ENCODE measurements at places on chromosomes 6 and 20. TPM values are rescaled to one million over a fixed set of nuclear protein-coding genes. Genes with fewer than 3 reads are reported as not detected.

The DSTN gene
- 300 TPM for total RNA-seq

The GSTA1 gene
- total RNA-seq: not detected

The TRIM40 gene
- total RNA-seq: not detected

DNA sequence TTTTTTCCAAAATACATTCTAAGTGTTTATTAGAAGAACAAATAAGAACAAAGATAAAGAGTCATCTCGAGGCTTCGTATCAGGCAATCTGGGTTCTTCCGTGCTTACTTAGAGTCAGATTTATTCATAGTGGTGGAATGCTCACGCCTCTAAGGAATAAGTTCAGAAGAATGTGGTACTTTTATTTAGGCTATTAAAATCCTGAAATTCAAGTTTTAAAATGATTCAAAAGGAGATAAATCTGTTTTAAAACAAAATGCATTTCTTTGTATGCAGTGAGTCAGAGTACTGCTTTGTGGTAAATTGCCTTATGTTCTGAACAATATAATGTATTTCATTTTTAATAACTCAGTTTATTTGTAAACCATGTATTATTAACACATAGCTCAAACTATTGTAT, 89.1 kb downstream of the FUT9 start:
- DNase-seq: no peak

- DNase-seq: no peak
These were observed 149.4 kb upstream of the BMP2 start for GRCh38 chr20:6618051-6618450.

The POU3F2 gene
- not detected for total RNA-seq

The VWA7 gene
- total RNA-seq: 0.25 TPM

DNA sequence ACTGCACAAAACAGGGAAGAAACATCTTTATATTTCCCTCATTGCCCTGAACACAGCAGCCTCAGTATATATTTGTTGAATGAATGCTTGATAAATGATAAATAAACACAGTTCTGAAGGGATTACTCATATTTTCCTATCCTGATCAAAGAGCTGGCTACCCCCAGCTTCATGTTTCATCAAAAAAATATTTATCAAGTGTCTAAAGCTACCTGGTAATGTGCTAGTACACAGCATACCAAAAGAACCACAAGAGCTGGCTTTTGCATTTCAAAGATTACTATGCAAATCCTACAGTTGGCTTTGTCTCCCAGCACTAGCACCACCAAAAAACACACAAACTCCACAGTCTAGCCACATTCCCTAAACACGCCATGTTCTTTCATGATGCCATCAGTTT, 130.0 kb downstream of the BTBD9 start:
- DNase-seq: no peak

- DNase-seq: no peak
These were observed 64.8 kb upstream of the POU3F2 start for GRCh38 chr6:98769546-98769945.

DNA sequence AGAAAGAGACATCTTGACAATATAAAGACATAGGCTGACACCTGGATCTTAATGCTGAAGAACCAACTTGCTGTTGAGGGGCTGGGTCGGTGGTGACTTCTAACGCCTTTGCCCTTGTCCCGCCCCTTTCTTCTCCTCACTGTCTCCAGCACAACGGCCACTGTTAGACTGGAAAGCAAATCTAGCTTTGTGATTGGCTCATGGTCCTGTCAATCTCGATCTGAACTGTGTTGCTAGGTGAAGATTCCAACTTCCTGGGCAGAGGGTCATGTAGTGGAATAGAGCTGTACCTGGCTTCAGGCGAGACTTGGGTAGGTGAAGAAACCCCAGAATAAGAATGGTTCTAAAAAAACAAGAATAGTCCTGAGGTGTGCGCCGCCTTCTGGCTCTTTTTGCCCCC, at the start of gene PGK2:
Gene PGK2 (minus strand): TSS at position 110 of the 400 bp plus-strand sequence. CDS start 98 bp downstream, at position 12.
- no peak for DNase-seq

DNA sequence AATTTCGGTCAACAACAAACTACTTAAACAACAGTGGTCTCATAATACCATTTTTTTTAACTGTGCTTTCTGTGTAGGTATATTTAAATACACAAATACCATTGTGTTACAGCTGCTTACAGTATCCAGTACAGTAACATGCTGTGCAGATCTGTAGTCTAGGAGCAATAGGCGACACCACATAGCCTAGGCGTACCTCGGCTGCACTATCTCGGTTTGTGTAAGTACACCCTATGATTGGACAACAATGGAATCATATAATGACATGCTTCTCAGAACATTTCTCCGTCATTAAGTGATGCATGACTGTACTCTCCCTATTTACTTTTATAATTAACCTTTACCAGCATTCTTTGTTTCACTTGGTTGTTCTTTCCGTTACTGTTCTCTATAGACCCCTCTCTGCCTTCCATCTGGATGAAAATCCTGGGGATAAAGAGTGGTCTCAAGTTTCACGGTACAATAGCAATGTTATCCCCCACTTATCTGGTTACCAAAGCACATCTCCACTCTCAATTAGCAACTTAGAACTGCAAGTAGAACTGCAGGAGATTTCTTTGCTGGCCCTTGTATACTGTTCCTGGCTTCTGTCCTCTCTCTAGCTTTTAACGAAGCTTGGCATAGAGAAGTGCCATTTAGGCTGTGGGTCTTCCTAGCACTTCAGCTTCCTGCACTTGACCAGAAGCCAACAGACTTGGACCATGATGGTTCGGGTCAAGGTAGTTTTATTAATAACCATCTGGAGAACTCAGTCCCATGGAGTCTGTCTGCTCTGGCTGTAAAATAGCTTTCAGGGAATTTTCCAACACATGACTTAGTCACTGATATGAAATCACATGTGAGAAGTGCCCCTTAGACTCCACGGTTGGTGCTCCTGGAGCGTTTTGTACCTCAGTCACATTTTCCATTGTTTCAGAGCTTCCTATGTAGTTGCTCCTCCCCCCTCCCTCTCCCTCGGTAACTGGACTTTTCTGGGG, 80.4 kb upstream of the POPDC3 start:
- DNase-seq: peak; percentile 27

DNA sequence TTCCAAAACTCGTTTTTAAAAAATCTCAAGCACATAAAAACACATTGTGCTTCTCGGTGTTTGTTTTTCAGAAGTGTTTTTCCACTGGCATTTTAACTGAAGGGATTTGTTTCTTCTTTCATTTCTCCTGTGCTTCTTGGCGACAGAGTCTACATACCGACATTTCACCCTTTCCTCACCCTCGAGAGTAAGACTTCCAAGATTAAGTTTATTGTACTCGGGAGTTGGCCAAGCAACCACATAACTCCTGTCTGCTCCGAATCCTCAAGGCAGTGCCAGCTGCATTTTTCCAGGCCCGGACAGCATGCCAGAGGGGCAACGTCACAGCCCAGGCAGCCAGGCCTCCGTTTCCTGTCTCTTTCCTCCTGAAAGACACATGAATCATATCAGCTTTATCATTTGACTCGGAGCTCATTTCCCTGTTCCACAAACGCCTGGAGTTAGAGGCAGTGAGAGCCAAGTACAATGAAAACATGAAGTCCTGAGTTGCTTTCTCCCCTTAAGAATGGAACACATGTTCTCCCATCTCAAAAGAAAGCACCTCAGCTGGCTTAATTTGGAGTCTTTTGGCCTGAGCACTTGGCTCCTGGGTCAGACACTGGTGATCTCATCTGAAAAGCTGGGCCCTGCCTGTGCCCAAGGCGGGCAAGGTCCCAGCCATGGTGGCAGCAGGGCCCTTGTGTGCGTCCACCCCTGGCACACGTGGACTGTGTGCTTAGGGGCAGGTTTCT, 23.2 kb upstream of the FAM50B start:
- DNase-seq: peak; percentile 100

DNA sequence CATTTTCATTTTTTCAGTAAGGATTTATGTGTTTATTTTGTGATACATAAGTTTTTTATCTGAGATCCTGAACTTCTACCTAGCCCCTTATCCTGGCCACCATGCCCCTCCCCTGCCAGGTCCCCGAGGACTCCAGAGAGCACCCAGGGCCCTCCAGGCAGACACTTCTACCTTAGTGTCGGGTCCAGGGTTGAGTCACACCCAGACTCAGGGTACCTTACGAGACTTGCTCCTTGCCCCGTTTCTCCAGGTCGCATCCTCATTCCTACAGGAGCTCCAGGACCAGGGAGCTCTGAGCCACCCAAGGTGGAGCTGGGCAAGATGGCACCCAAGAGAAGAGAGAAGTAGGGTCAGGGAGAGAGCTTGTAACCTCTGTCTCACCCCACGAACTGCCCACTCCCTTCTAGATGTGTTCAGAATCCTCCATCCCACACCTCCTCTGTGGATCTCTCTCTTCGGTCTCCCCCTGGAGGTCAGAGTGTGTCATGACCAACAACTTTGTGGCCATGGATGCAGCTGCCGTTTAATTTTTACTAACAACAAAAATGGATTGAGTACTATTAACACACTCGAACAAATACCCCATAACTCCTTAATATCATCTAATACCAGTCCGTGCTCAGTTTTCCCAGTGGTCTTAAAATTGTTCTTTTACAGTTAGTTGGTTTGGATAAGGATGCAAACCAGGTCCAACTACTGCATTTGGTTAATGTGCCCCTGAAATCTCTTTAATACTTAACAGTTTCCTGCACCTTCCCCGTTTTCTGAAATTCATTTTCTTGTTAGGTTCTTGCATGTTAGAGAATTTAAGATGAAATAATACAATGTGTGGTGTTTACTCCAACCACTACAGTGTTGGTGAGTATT, 130.6 kb upstream of the INSM1 start:
- DNase-seq: peak; percentile 37

The BRPF3 gene
- total RNA-seq: 35.7 TPM

- DNase-seq: no peak
These were observed at the start of gene BEND3 for GRCh38 chr6:107114926-107115694. Gene BEND3 (minus strand): TSS chr6:107115515. CDS start chr6:107099285, 16,230 bp downstream.
